ENCODE measurements at places on chromosomes 2 and 18. TPM values are rescaled to one million over a fixed set of nuclear protein-coding genes. Genes with fewer than 3 reads are reported as not detected.

- no peak for DNase-seq
Observed at GRCh38 chr2:76159042-76159648, 448.4 kb upstream of the GCFC2 start.

DNA sequence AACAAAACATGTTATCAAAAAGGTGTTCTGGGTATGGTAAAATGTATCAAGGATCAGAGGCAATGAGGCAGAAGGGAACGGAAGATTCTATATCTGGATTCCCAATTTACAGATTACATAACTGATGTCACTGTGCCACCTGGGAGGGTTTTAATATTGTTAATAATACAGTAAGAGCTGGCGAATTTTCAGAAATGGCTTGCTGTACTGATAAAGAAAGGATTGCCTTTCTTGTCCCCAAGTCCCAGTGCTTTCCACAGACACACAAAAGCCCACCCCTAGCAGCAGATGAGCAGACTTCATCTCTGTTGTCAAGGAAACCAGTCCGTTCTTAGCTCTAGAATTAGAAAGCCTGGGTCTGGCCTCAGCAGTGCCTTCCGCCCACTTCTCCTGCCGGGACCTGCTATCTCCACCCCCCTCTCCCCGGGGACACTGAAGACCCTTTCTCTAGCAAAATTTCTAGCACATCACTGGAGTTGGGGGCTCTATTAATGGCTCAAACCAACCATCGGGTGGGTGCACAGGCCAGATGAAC, 34.3 kb downstream of the ADD2 start:
- DNase-seq: no peak

DNA sequence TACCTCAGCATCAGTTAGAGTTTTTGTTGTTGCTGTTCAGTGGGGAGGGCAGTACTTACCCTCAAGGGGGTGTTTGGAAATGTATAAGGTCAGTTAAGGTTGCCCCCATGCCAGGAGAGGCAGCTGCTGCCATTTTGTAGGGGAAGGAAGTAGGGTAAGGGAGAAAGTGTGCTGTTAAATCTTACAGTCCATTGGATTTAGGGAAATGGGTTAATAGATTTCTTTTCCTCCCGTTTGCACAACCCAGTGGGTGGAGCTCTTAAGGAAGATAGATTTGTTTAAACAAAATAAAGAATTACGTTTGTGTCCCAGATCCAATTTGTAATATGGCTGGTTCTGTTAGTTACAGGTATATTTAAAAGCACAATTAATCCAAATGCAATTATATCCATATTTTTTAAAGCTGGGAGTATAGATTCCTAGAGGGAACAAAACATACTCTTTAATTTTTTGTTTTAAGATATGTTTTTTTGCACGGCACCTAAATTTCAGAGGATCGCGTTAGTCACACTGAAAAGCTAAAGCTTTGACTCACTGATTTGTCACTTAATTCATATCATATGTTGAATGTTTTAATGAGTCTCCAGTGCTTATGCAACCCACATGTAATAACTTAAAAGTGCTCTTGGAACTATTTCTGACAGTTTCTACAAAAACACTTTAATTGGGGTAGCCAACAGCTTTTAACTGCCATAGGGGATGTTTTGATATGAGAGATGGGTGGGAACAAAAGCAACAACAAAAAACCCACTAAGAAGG, 9.0 kb upstream of the CWC22 start:
- no peak for DNase-seq

DNA sequence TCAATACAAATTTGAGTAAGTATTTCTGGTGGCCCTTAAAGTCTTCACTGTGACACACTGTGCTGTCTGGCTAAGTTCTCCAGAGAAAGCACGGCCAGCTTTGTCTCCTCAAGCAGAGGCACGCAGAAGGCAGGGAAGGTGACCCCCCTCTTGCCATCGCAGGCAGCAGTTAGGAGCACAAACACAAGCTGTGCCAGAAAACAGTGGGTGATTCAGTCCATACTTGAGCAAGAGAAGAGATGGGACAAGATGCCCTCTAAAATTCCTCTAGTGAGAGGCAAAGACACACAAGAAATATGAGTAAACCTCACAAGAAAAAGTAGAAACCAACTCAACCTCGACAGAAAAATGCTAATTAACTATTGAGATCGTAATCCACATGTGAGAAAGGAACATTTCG, 9.8 kb downstream of the MCEE start:
- no peak for DNase-seq

GRCh38 chr2:8605351-8606065, 76.3 kb upstream of the ID2 start:
- DNase-seq: no peak

- DNase-seq: peak; percentile 35
Observed at GRCh38 chr2:208175069-208175839, 11.9 kb upstream of the CRYGA start.

GRCh38 chr18:58535340-58536201, 93.3 kb downstream of the ALPK2 start:
- no peak for DNase-seq

GRCh38 chr18:55998801-55999385, 410.9 kb upstream of the TCF4 start:
- DNase-seq: no peak

- no peak for DNase-seq
Observed at GRCh38 chr2:238431-238830, 25.4 kb downstream of the SH3YL1 start.

- no peak for DNase-seq
Observed at GRCh38 chr2:23698721-23699579, 228.0 kb downstream of the ATAD2B start.

DNA sequence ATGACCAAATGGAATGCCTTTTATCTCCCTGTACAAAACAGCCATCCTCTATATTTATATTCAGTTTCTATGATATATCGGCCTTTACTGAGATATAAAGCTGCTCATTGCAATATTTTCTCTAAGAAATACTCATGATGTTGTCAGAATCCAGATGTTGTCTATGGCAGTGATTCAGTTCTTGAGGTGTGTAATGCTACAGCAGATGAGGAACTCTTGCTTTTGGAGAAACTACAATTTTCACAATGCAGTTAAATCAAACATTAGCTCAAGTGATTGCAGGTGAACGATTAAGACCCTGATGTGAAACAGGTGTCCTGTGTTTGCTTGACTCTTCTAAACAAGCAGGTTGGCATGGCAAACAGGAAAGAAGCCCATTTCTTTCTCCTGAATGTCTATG, 256.2 kb upstream of the CDH20 start:
- no peak for DNase-seq

DNA sequence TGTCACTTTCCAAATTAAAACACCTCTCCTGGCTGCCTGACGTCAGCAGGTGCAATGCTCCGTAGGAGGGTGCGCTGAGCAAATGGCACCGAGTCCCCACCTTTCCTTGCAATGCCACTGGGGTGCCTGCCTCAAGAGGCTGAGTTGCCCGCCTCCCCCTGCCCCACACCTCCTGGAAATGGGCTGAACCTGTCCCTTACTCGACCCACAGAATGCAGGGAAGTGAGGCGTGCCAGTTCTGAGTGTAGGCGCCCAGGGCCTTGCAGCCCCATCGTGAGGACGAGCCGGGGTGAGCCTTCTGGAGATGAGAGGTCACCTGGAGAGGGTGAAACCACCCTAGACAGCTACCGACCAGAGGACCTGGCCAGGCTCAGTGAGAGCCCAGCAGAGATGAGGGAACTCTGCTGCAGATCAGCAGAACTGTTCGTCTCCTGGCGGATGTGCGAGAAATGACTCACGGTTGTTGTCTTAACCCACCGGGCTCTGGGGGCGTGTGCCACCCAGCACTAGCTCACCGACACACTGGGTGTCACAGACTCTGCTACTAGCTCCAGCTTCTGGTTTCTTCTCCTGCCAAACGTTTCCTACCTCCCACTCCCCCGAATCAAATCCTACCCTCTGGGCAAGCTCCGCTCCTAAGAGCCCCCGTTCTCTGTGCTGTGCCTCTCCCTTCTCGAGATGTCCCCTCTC, 168.7 kb upstream of the HDAC4 start:
- no peak for DNase-seq

DNA sequence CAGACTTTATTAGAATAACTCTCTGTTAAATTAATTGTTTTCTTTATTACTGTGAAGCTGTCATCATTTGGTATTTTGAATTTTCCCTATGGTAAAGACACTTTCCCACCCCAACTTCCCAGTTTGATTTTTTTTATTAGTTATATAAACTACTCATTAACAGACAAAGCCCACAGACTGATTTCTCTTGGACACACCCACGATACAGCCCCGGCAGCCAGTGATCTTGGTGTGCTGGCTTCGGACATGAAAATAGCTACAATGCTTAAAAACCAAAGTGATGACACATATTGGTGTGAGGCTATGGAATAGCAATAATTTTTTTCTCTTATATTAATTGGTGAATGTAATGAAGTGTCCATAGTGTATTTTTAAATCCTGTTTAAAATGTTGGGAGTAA, 225.4 kb upstream of the SIX3 start:
- no peak for DNase-seq

DNA sequence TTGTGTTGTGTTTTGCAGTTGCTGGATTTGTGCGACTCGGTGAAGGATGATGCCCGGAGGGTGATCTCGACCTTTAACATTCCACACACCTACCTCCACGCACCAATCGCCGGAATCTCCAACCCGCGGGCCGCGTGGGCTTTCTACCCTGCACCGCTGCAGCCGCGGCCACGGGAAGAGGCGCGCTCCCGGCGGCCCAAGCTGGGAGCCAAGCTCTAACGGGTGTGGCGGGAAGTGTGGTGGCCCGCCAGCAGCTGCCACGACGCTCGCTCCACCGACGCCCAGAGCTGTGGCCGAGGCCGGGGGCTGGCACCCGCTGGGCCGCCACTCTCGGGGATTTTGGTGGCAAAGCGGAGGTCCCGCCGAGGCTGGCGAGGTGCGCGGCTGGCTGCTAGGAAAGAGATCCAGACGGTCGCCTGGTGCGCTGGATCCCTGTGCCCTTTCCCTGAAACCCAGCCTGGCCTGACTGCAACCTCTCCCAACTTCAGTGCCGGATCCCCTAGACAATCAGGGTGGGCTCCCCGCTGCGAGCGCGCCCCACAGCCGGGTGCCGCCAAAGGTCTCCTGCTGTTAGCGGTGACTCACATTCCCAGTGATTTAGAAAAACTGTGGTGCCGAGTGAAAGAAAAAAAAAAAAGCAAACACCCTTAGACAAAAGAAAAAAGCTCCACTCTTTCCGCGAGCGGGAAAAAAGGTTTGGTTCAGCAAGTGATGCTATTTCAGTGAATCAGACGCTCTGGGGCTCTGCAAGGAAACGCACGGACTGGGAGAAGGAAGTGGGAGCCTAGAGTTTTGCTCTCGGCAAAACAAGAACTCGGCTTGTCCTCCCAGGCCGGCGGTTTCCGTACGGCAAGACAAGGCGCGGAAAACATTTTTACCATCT, 2.9 kb upstream of the BCL2L11 start:
- DNase-seq: peak; percentile 54

- no peak for DNase-seq
Observed at GRCh38 chr2:182248362-182248761, 178.5 kb downstream of the PDE1A start.

MZT2A gene
- total RNA-seq: 233 TPM

ELOA2 gene
- total RNA-seq: not detected

GPR45 gene
- not detected for total RNA-seq

CASP8 gene
- 127 TPM for total RNA-seq

APOB gene
- total RNA-seq: not detected

IL1RN gene
- total RNA-seq: 2.1 TPM

SP5 gene
- not detected for total RNA-seq

All from activated naive CD8-positive, alpha-beta T cell treated with anti-CD3 and anti-CD28 coated beads, Interleukin-2, amount 10 ng/mL, durations not matched to agents 7 days and 5 days (primary cell).